ENCODE measurements at places on chromosomes 6 and 20.

GRCh38 chr6:21850691-21851090 is 257.1 kb downstream of the SOX4 start:
- DNase-seq = no peak

- DNase-seq = no peak
Observed at GRCh38 chr6:111069382-111070104, 17.8 kb upstream of the SLC16A10 start.

DNA sequence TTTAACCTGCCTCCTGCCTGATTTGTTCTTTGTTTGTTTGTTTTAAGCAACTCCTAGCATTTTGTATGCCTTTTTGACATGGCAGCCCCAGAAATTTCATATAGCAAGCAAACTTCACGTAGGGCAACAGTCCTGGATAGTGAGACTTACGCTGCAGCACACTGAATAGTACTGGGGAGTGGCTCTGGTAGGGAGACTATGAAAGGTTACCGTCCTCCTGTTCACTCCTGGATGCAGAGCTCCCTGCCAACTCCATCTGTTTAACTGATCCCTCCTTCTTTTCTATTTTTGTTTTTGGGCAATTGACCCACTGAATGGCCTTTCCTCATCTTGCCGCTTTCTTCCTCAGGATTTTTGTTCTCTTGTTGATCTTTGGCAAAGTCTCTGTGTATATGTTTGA is 44.5 kb upstream of the BMP6 start:
- no peak for DNase-seq

- DNase-seq = no peak
Observed at GRCh38 chr6:109782491-109782999, 91.4 kb downstream of the FIG4 start.
